Frontal cortex (tissue), 4 donors: ENCODE measurements at places on chromosomes 1 and 21.

DNA sequence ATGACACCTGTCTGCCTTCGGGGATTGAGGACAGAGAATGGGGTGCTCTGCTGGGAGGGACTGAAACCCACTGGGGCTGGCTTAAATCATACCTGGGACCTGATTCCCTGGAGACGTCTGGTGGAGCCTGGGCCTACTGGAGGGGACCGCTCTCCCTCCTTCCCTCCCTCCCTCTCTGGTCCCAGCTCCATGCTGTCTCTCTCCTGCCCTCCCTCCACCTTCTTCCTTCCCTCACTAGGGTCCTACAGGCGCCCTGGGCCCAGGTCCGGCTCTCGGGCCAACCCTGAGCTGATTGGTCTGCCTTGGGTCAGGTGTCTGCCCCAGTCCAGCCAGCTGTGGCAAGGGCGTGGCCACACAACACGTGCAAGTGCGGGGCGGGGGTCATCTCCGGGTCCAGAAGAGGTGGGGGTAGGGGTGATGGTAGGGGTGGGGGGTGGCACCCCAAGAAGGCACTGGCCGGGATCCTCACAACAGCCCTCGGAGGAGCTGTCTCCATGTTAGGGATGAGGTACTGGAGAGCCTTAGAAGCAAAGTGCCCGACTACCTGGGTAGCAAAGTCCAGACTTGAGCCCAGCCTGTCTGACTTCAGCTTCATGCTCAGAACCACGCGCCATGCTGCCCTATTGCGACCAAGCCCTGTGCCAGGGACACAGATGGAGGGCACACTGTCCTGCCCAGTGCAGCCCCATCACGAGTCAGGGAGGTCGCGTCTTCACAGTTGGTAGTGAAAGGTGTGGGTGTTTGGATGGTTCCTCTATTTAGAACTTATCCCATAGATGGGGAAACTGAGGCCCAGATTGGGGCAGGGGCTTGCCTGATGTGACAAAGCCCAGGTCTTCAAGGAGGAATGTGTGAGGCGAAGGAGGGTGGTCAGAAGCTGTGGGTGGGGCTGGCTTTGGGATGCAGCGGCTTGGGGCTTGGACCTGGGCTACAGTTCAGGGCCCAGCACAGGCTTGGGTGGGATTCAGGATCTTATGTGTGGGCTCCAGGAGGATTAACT lies 574.1 kb downstream of the PTPRU start:
- no peak for DNase-seq

DNA sequence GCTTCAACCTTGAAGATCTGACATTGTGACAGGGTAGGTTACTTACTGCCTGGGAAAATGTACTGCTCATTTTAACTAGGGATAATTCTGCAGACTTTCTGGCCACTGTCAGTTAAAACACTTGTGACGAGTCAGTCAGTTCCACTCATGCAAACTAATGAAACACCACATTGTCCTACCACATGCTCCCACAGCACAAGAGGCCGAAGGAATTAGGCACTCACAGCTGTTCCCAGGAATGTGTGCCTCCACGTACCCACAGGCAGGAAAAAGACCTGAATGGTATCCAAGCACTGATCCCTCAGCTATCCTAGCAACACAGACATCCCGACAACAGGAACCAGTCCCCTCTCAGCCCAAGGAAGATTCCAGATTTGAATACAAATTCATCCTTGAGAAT lies 12.3 kb downstream of the BCAR3 start:
- no peak for DNase-seq

DNA sequence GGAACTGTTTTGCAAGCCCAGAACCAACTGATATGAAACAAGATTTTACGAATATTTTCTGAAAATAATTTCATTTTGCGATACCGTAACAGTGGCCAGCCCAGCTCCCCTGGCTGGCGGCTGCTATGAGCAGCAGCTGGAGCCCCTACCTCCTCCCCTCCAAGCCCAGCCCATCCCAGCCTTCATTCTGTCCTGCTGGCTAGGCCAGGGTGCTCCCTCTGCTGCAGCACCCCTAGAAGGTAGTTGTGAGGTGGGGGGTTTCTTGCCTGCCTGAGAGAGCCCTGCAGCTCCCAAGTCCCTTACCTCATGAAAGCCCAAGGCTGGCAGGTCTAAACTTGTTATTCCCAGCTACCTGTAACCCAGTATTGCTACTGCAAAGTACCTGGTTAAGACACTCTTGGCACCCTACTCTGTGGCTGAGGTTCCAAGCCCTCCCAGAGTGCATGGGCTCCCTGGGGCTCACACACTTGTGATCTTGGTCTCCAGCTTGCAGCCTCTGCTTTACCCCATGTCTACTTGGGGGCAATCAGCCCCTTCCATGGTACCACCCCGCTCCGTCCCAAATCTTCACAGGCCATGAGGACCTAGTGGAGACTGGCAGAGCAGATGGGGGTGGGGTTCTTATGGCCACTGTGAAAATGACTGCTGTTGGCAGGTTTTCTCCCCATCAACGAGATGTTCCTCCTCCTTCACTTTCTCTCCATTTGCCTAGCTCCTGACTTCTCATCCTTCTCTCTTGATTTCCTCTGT lies 239.8 kb downstream of the TRABD2B start:
- no peak for DNase-seq

DNA sequence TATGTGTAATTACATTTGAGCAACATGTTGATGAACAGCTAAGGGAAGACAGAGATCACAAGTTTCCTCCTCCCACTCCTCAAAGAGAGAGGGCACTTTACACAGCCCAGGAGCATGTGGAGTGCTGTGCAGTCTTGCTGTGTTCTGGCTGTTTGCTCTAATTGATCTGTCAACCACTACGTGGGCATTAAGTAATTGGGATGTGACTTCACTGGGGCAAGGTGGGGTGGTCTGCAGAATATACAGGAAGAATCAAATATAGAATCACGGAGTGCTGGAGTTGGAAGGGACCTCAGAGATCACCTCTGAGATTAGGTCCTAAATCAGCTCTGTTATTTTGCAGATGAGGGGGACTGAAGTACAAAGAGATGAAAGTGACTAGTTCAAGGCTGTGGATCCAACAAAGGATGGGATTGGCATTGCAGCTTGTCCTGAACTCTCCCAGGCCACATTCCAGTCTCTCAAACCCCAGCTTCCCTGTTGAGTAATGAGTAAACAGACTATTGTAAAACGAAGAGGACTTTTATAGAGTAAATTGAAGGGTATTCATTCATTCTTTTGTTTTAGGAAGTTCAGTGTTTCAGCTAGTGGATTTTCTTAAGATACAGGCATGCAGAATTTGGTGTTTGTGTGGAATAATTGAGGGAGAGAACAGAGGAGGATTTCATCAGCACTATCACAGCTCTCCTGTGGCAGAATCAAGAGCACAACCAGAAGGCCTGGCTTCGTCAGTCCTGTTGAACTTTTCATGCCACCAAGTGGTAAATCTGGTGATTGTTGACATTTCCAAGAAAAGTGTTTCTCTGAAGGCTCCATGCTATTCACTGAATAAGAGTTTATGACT lies 22.4 kb downstream of the NOS1AP start:
- no peak for DNase-seq

- no peak for DNase-seq
Observed at GRCh38 chr1:156229809-156230472, 12.0 kb upstream of the BGLAP start.

GRCh38 chr1:177274687-177275211 lies 104.0 kb downstream of the BRINP2 start:
- DNase-seq: no peak

- DNase-seq: no peak
Observed at GRCh38 chr1:226697151-226697928, 41.7 kb downstream of the ITPKB start.

GRCh38 chr1:23555986-23556634 lies 3.2 kb downstream of the ID3 start:
- DNase-seq: no peak

- no peak for DNase-seq
Observed at GRCh38 chr1:151729966-151730291, 8.6 kb downstream of the RIIAD1 start.

DNA sequence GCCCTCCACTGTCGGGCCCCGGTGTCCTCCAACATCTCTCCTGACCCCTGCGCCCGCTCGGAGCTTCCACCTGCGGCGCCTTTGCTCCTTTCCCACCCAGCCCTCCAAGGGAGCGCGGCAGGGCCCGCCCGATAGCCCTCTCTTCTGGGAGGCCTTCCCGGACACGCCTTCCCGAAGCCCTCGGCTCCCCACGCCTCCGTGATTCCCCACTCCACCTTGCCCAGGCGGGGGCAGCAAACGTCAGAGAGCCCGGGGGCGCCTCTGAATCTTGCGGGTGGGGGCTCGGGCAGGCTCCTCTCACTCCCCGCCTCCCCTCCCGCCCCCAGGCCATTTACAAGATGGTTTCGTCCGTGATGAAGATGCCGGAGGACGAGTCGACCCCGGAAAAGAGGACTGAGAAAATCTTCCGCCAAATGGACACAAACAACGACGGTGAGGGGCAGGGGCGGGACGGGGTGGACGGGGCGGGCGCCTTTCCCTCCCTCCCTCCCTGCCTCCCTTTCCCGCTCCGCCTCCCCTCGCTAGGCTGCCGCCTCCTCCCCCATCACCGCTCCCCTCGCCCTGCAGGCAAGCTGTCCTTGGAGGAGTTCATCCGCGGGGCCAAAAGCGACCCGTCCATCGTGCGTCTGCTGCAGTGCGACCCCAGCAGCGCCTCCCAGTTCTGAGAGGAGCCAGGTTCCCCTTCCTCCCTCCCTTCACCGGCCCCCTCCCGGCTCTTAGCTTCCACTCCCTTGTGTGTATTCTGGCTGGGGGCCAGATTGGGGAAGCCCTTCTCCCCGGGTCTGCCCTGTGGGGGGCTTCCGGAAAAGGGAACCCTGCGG lies 7.1 kb downstream of the HPCA start:
- peak; percentile 78 for DNase-seq

DNA sequence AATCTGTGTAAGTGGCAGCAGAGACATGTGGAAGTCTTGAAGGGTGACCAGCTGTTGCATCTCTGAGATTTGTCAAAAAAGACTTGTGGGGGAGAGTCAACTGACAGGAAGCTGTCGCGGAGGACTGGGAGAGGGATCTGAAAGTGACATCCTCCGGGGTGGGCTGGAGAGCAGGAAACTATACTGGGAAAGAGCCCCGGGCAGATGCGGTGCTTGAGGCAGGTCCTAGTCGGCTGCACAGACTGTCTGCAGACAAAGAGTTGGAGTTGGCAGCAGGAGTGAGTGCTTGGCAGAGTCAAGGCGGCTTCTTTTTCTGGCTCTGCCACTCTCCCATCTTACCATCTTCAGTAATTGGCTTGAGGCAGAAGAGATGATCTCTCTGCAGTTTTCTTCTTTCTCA lies 294.0 kb upstream of the C1orf87 start:
- no peak for DNase-seq

- no peak for DNase-seq
Observed at GRCh38 chr1:213131851-213132655, 81.0 kb downstream of the RPS6KC1 start.

GRCh38 chr1:56187405-56187804 lies 392.0 kb downstream of the PLPP3 start:
- DNase-seq: no peak

- DNase-seq: no peak
Observed at GRCh38 chr21:14753466-14754258, 207.5 kb upstream of the SAMSN1 start.
